Thyroid gland (tissue), 4 donors: ENCODE measurements at places on chromosomes 13 and 19.
A peak's percentile ranks its signal among the peaks of the same experiment; 100 is the strongest.

GRCh38 chr13:113959198-113959597 lies 14.7 kb downstream of the C13orf46 start:
- DNase-seq, result peak; percentile 59

- no peak for DNase-seq
Observed at GRCh38 chr13:108266321-108266990, 3.1 kb upstream of the TNFSF13B start.

DNA sequence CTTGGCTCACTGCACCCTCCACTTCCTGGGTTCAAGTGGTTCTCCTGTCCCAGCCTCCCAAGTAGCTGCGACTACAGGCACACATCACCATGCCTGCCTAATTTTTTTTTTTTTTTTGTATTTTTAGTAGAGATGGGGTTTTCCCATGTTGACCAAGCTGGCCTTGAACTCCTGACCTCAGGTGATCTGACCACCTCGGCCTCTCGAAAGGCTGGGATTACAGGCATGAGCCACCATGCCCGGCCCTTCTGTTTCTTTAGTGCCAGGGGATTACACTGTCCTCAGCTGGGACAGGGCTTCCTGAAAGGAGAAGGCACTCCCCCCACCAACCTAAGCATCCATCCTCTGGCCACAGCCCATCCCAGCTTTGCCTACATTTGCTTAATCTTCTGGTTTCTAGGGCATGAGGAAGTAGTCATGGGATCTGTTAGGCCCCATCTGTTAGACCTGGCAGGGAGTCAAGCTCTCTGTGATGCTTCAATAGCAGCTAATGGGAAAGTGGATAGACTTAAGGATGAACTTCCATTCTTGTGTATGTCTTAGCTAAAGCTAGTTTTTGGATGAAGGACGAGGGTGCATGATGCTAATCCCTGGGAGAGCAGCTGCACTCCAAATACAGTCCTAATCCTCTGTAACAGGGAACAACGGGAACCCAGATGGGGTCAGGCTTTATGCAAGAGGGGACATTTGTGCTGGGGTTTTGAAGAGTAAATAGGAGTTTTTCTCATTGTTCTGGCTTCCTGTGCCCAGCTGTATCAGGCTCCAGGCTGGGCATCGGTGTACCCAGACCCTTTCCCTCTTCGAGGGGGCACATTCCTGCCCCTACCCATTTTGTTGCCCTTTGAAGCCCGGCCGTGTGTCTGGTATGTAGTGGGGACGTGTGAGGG lies 2.6 kb downstream of the VAV1 start:
- DNase-seq, result no peak

GRCh38 chr19:29001141-29001581 lies 211.8 kb downstream of the UQCRFS1 start:
- DNase-seq, result peak; percentile 68
